ENCODE measurements at places on chromosomes 11 and 22.

GRCh38 chr22:41003066-41003465 is 51.9 kb downstream of the RBX1 start:
- DNase-seq, result no peak

- no peak for DNase-seq
Measured at GRCh38 chr11:70409871-70410270, 11.5 kb downstream of the CTTN start.

GRCh38 chr11:113705871-113706655 is at the start of gene TMPRSS5:
Gene TMPRSS5, minus strand, starts transcription at chr11:113706308. Its CDS starts 84 bp downstream, at chr11:113706224.
- no peak for DNase-seq

DNA sequence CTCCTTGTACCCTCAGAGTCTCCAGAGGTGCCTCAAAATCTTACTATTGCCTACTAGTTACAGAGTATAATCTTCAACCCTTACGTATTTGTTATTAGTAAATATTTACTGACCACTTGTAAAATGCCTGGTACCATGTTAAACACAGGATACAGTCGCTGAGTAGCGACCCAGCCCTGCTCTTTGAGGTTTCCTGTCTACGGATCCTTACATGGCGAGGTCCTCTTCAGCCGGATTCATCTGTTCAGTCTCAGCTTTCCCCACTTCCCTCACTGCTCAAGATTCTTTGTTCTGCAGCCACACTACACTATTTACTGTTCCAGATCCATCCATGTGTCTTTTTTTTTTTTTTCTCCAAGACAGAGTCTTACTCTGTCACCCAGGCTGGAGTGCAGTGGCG is 13.2 kb upstream of the TTC36 start:
- no peak for DNase-seq

GRCh38 chr11:117492578-117493251 is 165.1 kb downstream of the CEP164 start:
- no peak for DNase-seq

- no peak for DNase-seq
Measured at GRCh38 chr11:33040033-33040861, 875 bp downstream of the TCP11L1 start.

DNA sequence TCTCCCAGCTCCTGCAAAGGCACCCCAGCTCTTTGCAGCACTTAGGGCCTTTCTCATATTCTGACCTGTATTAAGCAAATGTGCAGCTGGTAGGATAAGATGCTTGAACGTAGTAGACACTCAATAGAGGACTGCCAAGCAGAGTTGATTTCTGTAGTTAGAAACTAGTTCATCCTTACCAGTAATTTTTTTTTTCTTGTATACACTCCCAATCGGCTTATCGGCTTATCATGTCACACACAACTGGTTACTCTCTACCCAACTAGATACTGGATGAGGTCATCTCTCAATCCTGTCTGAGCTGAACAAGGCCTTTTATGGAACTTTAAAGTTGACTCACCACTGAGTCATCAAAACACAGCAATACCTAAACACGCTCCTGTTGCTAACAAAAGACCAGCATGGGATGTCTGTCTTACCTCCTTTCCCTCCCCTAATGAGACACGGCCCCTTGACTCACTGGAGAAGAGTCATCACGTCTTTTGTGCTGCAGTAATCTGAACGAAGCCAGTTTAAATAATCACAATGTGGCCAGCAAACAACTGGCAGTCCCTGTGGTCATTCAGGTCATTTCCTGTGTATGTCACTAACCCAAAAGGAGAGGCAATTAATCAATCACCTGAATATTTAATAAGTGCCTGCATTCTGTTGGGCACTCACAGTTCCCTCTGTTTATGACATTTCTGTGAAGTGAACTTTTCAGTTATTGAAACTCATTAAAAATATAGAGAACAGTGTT is 7.5 kb upstream of the WEE1 start:
- peak; percentile 67 for DNase-seq

DNA sequence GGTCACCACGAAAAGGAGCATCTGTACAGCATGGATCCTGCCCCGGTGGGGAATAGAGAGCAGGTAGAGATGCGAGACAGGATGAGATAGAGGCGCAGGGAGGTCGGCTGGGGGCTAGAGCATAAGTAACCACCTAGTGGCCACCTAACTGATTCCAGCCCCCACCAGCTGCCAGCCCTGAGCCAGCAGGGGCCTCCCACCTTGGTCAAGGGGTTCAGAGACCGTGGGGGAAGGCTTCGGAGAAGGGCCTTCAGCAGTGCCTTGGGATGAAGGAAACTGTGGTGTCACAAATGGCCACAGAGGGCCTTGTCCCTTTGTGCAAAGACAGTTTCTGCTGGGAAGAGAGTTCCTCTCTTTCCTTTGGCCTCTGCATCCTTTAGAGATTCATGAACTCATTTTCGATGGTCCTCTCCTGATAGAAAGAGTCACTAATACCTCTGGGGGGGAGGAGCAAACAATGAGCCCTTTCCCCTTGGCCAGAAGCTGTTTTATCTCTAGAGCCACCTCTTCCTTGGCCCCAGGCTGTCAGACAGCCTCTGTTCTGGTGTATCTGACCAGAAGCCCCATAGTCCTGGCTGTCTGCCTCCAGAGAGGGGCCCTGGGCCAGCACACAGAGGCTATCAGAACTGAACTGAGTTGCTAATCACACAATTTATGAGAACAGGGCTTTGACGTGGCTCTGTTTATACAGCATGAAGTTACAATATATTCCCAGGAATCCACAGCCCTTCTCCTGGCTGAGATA is 146.0 kb downstream of the PARVA start:
- no peak for DNase-seq

GRCh38 chr11:24805671-24806070 is 308.8 kb downstream of the LUZP2 start:
- no peak for DNase-seq

DNA sequence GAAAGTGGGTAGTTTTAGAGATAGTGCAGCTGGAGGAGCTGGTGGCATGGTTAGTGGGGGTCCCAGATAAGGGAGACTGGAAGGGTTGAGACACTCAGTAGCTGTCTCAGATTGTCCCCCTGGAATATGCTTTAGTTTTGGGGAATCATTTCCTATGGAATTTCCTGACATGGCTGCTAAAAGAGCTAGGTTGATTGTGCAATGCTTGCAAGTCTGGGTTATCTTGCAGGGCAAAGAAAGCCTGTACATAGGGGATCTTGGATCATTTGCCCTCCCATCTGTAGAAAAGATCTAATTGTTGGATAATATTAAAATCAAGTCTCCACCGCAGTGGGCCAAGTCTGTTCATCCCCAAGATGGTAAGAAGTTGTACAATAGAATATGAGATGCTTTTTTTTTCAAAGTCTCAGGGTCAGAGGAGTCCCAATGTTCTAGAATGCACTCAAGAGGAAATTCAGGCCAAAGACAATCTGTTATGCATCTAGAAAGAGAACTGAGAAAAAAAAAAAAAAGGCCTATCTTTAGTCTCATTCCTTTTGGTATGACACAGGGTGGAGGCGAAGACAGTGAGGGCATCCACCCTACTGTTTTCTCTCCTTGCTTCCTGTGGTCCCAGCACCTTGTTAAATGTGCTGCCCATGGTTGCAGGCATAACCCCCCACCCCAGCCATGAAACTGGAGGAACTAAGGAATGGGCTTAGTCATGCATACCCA is 20.2 kb downstream of the MS4A6E start:
- DNase-seq, result no peak

GRCh38 chr11:65089621-65090020 is 5.6 kb downstream of the ZFPL1 start:
- no peak for DNase-seq

GRCh38 chr22:41979423-41980250 is 10.4 kb downstream of the SEPTIN3 start:
- DNase-seq, result no peak

DNA sequence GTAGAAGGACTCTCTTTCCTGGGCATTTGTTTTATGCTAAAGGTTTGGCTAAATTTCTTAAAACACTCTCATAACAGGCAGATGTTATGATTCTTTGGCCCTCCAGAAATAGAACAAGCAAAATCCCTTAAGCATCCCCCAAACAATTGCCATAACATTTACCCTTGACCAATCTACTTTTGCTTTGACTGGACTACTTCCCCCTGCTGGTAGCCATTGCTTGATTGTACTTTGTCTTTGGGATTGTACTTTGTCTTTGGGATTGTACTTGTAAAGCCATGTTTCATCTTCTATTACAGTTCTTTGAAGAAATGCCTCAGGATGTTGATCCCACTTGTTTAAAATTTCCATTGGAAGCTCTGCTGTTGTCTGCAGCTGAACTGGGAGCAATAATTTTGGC is 53.3 kb upstream of the GLYAT start:
- DNase-seq, result peak; percentile 19

DNA sequence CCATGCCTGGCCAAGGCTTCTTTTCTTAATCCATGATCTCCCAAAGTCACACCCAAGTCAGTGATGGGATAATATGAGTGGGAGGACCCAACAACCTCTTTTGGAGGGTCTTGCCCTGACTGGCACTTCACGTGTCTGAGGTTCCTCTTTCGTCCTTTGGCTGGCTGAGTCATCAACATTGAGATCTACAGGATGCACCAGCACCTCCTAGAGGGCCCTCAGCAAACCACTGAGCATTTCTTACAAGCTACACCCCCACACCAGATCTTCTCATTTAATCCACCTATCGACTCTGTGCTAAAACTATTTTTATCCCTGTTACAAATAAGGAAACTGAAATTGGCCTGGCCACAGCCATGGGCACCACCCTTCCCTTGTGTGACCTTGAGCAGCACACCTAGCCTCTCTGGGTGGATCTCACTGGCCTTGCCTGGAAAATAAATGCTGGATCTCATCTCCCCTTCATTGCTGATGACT is 63.4 kb downstream of the FLI1 start:
- peak; percentile 95 for DNase-seq

DNA sequence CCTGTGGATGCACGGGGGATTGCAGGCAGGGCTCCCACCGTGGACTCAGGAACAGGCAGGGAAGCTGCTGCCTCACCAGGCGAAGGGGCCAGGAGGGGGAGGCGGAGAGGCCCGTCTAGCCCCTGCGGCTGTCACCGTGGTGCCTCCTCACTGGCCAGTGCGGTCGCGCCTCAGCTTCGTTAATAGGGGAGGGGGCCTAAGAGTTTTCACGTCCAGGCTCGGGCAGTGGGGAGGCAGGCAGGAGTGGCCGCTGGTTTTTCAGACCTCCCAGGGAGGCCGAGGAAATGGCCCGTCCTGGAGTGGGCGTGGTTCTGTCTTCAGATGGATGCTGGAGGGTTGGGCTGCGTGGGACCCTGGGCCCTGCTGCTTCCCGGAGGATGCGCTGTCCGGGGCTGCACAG is 91.1 kb upstream of the B3GAT1 start:
- no peak for DNase-seq

GRCh38 chr11:66739983-66740382 is 11.0 kb upstream of the SPTBN2 start:
- DNase-seq, result no peak

DNA sequence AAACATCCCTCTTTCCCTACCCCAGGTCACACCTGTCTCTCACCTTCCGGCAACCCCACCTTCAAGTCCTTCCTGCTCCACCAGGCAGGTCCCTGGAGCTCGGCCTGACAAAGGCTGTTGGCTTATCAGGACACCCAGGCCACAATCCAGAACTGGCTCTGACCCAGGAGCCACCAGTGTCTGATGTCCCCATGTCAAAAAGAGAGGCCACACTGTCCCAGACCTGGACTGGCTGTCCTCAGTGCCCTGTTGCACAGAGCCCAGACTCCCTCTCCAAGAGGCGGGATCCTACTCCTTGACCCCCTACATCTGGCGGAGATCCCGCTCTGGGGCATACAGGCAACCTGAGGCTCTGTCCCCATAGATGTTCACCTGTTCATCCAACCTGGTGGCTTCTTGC is 116.0 kb downstream of the MN1 start:
- DNase-seq, result no peak

- DNase-seq, result no peak
Measured at GRCh38 chr11:84780689-84781293, 846.4 kb downstream of the DLG2 start.

GRCh38 chr11:1655168-1656060 is 25.8 kb downstream of the KRTAP5-5 start:
- no peak for DNase-seq

GRCh38 chr11:57763568-57763967 is 2.0 kb downstream of the CTNND1 start:
- peak; percentile 41 for DNase-seq

Data from suppressor macrophage (primary cell).